Pons (tissue), 1 donor: ENCODE measurements at places on chromosomes 3 and 15.

GRCh38 chr15:93180656-93181055 is 91.6 kb upstream of the RGMA start:
- DNase-seq, result no peak

- DNase-seq, result no peak
These were observed 160.2 kb upstream of the TBL1XR1 start for GRCh38 chr3:177357352-177358090.

- no peak for DNase-seq
These were observed 69.2 kb downstream of the ISG20 start for GRCh38 chr15:88707771-88708654.

- DNase-seq, result no peak
These were observed 236.0 kb downstream of the CACNA2D3 start for GRCh38 chr3:54358316-54358715.

- DNase-seq, result peak; percentile 75
These were observed 32.6 kb downstream of the PLS1 start for GRCh38 chr3:142628801-142629200.

GRCh38 chr15:63715818-63716217 is 117.9 kb downstream of the HERC1 start:
- DNase-seq, result no peak

DNA sequence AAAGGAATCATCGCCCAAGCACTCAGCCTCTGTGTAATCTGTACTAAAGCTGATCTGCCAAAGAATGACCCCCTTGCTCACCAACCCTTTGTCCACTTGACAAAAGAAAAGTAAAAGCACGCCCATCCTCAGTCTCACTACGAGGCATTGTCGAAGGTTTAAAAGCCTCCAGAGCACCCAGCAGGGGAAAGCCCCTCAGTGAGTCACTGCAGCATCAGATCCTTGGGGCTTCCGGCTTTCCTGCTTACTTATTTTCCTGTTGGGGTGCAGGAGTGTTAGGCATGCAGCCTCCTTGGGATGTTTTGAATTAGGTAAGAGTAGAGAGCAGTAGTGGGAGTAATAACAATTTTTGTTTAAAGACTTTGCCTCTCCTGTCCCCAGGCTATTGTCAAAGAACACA is 216.1 kb downstream of the MTHFS start:
- no peak for DNase-seq

GRCh38 chr3:46709721-46710120 is 7.9 kb downstream of the PRSS50 start:
- DNase-seq, result no peak
